ENCODE measurements at places on chromosomes 6 and 20.
A peak's percentile ranks its signal among the peaks of the same experiment; 100 is the strongest.

DNA sequence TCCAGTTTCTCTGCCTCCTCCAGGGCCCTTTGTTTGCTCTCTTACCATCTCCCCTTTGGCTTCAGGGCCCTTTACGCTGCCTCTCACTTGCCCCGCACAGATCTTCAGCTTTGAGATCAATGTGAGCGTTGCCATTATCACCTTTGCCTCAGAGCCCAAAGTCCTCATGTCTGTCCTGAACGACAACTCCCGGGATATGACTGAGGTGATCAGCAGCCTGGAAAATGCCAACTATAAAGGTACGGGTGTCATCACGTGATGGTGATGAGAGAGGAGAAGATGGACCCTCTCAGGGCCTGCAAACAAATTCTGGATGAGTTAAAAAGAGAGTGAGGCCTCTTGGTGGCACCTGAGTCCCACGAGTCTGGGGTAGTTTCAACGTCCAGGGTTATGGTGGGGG, 8.3 kb downstream of the C2 start:
- DNase-seq, result no peak

DNA sequence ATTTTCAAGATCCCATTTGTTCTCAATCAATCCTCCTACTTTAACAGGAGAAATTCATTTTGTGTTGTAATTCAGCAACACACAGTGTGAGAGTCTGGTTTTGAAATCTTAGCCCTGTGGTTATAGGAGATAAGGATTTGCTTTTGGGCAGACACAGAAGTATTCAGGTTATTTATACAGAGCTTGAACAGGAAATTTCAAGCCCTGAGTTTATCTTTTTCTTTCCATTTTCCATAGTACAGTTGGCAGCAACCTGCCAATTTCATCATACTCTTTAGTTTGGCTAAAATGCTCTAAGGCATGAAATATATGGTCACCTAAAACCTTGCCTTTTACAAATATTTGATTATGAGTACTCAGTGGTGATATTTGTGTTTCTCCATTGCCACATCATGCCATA, 41.4 kb downstream of the PKIB start:
- peak; percentile 90 for DNase-seq

DNA sequence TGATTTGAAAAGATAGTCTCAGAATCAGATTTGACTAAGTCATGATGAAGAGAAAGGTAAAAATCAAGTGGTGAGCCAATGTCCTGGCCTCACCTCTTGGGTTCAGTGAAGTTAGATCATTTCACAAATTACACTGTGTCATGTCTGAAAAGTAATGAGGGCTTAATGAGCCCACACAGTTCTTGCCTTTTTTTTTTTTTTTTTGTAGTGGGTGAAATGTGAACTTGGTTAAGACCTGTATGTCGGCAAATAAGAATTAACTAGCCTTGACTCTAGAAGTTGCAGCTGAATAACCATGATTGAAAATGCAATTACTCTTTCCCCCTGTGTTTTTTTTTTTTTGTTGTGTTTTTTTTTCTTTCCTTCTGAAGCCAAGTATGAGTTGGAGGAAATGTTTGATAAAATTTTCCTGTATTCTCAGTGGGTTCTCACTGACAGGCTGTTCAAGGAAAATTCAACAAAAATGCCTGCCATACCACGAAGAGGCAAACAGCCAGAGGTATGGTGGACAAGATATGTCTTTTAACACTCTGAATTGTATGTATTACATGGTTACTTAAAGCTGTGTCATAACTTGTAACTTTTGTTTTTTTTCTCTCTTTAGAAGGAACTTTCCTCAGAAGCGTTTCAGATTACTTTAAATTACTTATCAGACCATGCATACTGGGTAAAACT, 135.2 kb upstream of the MLIP start:
- peak; percentile 53 for DNase-seq

GRCh38 chr6:89895276-89895874, 1.1 kb downstream of the GJA10 start:
- DNase-seq, result peak; percentile 53

GRCh38 chr6:90375681-90376439, 79.2 kb upstream of the BACH2 start:
- peak; percentile 77 for DNase-seq

DNA sequence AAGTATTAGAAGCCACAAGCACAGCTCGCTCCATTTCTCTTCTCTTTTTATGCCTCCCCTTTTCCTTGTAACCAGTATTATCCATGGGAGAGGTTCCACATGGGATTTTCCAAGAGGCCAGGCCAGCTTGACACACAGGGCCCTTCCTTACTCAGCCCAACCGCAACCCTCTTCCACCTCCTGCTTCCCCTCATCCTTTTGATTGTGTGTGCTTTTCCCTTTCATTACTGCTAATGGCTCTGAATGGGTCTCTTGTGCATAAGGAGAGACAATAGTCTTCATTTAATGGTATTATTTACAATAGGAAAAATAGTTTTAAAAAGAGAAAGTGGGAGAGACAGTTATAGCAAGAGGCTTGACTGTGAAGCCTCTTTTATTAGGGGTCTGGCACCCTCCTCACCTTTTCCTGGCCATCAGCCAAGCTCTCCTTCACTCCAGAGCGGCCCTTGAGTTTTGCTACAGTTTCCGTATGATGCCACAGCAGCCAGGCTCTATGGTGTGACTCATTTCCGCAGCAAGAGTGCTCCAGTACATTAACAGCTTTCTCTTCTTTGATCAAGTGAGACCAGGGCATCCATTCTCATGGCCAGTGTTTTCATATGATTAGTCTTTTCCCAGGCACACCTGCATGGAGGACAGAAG, 579.5 kb downstream of the TFAP2B start:
- DNase-seq, result no peak

- DNase-seq, result no peak
Observed at GRCh38 chr6:75374961-75375400, 90.4 kb upstream of the TMEM30A start.

DNA sequence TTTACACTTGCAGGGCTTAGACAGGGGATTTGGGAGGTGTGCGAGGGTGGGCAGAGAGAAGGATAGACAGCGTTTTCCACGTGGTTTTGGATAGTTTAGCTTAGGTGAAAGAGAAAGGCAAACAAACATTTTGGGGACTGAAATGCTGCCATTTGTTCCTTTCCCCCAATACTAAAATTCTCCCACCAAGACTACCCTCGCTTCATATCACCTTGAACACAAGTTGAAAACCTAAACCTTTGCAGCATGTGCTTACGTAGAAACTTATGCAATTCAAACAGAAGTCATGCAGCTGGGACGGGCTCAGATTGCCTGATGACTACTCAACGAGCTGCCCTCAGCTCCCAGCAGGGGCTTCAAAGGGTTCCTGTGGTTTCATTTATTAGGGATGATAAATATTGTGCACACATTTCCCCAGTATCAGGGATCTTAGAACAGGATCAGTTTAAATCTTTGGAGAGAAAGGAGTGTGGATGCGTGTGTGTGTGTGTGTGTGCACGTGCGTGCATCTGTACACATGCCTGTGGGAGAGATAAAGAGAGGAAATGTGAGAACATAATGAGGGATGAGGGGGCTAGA, 77.3 kb downstream of the SLC22A23 start:
- no peak for DNase-seq

DNA sequence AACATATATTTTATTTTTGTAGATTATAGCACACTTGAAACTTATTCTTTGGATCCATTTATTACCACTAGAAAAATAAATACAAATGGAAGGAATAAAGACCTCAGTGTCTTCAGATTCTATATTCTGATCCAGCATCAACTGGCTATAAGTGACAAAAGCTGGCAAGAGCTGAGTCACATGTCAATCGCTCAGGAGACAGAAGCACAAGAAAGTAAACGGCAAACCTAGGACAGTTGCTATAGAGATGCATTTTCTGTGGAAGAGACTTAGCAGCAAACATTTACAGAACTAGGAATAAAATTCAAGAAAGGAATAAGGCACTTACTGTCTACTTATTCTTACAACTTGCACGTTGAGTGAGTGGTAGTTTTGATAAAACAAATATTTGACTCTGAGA, 230.4 kb downstream of the CLVS2 start:
- no peak for DNase-seq

- no peak for DNase-seq
Observed at GRCh38 chr6:54087721-54088120, 23.5 kb upstream of the MLIP start.

DNA sequence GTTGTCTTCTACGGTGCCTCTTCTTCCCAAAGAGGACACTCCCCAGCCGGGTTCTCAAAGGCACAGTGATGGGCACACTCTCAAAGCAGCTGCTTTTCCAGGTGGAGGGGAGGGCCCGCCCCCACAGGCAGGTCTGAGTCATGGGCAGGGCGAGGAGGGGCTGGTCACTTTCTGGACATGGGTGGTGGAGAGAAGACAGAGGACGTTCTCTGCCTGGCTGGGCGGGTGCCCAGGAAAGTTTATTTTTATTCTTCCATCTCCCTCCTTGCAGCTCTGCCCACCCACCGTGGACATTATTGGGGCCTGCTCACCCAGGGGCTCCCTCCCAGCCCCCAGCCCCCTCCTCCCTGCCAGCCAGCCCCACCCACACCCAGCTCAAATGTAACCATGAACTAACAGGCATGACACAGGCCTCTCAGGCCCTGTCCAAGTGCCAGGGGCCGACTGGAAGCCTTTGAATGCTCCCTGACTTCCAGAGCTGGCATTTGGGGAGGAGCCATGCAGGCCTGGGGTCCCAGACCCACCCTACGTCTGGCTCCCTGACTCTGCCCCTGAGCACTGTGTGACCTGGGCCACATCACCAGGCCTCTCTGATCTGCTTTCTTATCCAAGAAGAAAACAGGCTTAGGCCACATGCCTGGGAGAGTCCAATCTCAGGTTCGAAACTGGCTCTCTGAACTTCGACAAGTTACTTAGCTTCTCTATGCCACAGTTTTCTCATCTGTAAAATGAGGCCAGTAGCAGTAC, 8.0 kb downstream of the TGM2 start:
- DNase-seq, result peak; percentile 20

- DNase-seq, result no peak
Observed at GRCh38 chr20:10336959-10337729, 96.9 kb downstream of the MKKS start.

Data from fibroblast of the aortic adventitia (primary cell).